Activated CD4-positive, alpha-beta T cell treated with anti-CD3 and anti-CD28 coated beads, Interleukin-10, Interleukin-2, amounts not matched to agents 100 ng/mL and 50 ng/mL, durations not matched to agents 16 hours and 8 hours (primary cell): ENCODE measurements at places on chromosomes 11 and 22.

DNA sequence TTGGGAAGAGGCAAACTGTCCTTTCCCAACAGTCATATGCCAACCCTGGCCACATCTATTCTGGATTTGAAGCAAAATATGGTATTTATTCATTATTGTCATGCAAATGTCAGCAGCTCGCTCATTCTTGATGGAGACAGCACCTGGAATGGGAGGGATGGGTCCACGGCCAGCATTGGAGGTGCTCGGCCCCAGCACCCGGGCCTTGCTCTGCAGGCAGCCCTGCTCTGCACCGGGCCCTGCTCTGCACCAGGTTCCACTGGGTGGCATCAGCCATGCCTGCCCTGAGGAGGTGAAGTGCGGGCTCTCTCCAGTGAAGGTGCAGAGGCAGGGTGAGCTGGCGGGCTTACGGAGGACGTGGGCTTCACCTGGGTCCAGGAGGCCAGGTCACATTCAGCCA lies 19.8 kb downstream of the LRP5 start:
- DNase-seq, result no peak

DNA sequence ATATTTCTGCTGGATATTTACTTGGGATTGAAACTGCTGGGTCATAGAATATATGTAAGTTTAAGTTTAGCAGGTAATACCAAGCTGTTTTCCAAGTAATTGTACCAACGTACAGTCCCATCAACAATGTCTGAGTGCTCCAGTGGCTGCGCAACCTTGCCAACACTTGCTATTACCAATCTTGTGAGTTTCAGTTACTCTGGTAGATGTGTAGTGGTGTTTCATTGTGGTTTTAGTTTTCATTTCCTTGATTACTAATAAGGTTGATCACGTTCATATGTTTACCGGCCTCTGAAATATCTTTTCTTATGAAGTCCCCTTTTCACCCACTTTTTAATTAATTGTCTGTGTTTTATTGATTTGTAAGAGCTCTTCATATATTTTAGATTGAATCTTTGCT lies 370.6 kb upstream of the CADM1 start:
- peak; percentile 67 for DNase-seq

- DNase-seq, result no peak
Observed at GRCh38 chr11:70734379-70734778, 336.1 kb downstream of the CTTN start.

GRCh38 chr11:113022262-113022661 lies 61.0 kb downstream of the NCAM1 start:
- DNase-seq, result no peak

DNA sequence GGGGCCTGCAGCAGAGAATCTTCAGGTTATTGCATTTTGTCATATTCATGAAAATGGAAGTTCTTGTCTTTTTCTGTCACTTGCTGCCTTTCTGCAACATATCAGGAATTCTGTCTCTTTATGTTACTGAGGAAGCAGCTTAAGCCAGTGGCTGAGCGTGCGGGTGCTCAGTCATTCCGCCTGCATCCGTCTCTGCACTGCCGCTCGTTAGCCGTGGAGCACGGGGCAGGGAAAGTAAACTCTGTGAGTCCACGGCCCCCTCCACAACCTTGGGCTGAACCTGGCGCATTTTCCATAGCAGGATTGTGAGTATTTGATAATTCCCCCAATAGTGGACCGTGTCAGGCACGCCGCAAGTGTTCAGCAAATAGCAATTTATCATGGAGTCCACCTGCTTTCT lies 1007.7 kb downstream of the BRD1 start:
- DNase-seq, result no peak

DNA sequence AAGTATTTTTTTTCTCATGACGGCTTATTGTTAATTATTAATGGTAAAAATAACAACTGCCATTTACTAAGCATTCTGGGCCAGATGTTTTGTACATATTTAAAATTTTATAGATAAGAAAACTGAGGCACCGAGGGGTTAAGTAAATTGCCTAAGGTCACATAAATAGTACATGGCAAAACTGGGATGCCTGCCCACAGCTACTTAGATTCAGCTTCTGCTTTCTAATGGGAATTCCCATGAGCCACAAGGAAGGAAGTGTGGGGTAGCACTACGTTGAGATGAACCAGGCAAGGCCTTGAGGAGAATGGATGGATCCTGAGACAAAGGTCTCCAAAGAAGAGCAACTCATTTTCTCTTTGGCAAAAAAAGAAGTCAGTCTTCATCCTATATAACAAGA lies 11.9 kb upstream of the PHF21A start:
- DNase-seq, result no peak

DNA sequence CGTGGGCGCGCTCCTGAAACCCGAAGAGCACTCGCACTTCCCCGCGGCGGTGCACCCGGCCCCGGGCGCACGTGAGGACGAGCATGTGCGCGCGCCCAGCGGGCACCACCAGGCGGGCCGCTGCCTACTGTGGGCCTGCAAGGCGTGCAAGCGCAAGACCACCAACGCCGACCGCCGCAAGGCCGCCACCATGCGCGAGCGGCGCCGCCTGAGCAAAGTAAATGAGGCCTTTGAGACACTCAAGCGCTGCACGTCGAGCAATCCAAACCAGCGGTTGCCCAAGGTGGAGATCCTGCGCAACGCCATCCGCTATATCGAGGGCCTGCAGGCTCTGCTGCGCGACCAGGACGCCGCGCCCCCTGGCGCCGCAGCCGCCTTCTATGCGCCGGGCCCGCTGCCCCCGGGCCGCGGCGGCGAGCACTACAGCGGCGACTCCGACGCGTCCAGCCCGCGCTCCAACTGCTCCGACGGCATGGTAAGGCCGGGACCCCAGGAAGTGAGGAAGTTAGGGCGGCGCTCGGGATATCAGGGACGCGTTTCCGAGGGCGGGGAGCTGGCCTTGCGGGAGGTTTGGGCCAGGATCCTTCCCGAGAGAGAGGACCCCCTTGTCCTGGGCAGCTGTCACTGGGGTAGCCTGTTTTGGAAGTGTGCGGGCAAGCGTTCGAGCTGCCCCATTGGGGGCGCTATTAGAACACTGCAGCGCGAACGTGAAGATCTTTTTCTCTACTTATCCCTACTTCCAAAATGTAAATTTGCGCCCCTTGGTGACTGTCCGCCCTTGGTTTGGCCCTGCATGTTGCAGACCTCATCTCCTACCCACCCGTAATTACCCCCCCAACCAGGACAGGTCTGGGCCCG lies 796 bp downstream of the MYOD1 start:
- no peak for DNase-seq
